ENCODE measurements at places on chromosomes 1 and 21.

GRCh38 chr1:226942392-226942791 lies 2.3 kb downstream of the COQ8A start:
- DNase-seq: no peak

DNA sequence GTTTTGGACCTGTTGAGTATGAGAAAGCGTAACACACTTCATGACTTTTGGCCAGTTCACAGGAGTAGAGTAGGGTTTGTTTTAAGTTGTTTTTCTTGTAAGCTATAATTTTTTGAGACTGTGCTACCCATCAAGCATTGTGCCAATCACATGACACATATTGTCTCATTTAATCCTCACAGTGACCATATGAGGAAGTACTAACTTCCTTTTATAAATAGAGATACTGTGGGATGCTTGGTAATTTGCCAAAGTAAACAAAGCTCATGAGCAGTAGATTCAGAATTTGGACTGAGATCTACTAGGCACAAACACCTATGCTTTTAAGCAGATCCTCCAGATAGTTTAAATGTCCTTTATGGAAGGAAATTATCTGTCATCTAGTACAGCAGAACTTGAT lies 178.3 kb downstream of the CACNA1E start:
- no peak for DNase-seq

DNA sequence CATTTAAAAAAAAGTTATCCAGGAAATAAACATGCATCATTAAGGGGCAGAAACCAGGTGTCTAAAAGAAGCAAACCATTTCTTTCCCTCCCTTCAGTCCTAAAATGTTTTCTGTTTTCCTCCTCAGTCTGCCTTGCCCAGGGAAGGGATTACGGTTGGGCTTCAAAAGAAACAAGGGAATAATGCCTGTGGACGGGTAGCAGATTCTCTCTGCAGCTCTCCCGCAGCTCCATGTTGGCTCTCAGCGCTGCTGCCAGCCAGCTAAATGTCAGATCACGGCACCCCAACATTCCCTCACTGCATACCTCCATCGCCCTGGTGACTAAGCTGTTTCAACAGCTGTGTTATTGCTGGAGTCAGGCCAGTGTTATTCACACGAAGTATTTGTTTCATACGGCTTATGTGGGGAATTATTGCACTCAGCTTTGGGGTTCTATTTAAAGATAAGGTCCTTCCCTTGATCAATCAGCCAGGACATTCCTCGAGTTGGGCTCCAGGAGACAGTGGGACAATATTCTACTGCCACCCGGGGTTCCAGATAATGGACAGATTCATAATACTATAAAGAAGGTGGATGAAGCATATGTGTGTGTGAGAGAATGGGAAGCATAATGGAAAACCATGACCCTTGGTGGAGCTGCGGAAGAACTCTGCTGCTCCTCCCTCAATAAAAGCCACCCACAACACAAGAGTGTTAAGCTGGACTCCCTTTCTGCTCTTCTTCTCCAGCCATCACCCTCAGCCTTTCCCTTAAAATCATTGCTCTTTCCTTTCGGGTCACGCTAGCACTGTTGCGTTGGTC lies 58.2 kb downstream of the WLS start:
- peak; percentile 91 for DNase-seq

DNA sequence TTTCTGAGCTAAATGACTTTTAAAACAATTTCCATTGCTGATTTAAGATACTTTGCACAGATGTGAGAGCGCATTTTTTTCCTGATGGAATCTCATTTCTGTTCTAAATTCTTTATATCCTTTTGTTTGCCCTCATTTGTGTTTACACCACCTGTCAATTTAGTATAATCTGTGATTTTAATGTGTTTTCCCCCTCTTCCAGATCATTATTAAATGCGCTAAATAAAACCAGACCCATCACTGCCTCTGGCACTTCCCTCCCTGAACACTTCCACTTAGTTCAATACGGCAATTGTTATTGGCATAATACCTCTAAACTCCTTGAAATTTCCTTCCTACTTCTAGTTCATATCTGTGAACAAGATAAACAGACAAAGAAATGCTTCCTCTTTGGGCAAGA lies 186.9 kb upstream of the ADGRL2 start:
- no peak for DNase-seq

- DNase-seq: no peak
Observed at GRCh38 chr21:19807201-19807600, 1191.0 kb upstream of the NCAM2 start.

DNA sequence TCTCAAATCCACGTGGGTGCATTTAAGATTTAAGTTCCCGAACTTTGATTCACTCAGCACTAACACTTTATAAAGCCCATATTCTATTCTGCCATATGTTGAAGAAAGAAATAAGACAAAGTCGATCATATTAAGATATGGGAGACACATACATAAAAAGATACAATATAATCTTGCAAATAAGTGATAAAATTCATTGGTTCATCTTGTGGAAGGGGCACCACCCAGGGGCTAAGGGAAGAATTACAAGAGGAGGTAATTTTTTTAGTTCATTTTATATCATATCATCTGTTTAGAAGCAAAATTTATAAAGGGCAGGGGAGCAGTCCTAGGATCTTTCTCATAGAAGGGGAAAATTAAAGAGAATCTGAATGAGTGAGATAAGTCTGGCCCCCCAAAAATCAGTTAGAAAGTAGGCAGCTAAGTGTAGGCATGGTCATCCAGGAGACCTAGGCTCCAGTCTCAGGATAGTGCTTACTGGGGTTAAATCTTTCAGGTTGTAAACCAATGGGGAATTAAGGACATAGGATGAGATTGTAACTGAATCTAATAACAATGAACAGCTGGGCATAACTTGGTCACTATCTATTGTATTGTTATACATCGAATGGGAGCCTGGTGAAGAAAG lies 124.2 kb upstream of the L1TD1 start:
- no peak for DNase-seq

GRCh38 chr1:162688521-162688920 lies 56.3 kb downstream of the DDR2 start:
- no peak for DNase-seq

DNA sequence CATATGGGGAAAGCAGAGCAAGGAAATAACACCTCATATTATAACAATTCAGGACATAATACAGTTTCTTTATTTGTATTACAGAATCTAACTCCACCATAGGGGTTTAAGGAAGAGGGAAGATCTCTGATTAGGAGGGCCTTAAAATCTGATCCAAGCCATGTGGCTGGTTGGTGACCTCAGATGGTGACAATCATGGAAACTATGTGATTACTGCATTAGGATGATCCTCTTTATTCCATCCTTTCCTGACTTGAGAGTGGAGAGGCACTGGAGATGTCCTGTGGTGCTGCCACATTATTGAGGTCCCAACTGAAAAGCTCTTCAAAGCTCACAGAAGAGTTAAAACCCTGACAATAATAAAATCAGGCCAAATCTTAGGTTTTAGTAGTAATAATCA lies 168.1 kb upstream of the BEND5 start:
- DNase-seq: no peak

DNA sequence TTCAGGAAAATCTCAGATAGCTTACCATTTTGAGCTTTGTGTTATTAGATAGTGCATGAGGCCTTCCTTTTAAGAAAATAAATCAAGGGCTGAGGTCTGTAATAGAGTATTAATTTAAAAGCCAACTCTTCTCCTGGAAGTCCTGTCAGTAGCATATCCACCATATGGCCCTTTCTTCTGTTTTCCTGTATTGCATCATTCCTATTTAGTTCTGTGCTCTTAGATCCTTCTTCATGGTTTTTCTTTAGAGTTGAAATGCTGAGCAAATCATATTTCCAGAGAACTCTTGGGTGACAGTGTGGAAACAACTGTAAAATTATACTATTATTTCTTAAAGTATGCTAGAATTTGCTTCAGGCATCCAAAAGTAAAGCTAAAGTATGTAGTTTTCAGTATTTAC lies 91.7 kb downstream of the TTC3 start:
- DNase-seq: no peak

GRCh38 chr21:41141031-41141457 lies 26.9 kb upstream of the BACE2 start:
- peak; percentile 33 for DNase-seq
